ENCODE measurements at places on chromosomes 11 and 22. TPM values are rescaled to one million over a fixed set of nuclear protein-coding genes. Genes with fewer than 3 reads are reported as not detected.

- no peak for DNase-seq
Measured at GRCh38 chr11:12702999-12703453, 28.8 kb downstream of the TEAD1 start.

The ZNHIT2 gene
- 8.3 TPM for total RNA-seq

The TRIM6 gene
- 0.43 TPM for total RNA-seq

The FAT3 gene
- 0.49 TPM for total RNA-seq

The RPL3 gene
- total RNA-seq, result 1,709 TPM

- DNase-seq, result no peak
Measured at GRCh38 chr11:112958670-112959069, 2.5 kb upstream of the NCAM1 start.

DNA sequence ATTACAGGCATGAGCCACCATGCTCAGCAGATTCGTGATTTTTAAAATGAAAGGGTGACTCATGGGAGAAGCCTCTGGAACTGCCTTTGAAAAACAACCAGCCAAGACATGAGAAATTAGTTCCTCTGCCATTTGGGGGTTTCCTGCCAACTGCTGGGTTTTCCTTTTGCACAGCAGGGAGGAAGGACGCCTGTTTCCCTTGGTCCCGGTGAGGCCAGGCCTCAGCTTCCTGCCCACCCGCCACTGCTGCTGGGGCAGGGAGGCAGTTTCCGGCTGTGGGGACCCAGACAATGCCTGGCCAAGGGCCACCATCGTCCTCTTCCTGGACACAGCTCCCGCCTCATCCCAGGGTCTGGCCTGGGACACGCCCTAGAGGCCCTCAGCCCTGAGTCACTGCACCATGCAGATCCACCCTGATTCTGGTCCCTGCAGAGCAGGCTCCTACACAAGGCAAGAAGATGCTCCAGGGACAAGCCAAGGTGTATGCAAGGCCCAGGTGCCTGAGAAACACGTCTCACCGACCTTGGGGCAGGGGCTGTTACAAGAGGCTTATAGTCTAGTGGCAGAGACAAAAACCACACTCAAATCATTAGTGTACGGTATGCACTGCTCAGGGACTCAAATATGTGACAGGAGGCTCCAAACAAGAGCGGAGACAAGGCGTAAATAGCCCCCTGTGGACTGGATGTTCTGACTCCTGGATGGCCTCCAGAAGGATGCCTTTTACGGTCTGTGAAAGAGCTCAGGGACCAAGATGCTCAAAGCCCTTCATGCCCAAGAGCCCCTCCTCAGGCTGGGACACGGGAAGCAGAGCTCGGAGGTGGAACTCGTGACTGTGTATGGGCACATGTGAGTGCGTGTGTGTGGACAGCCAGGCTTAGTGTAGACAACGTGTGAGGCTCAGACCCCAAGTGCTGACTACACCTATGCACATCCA is 10.0 kb downstream of the PPM1F start:
- DNase-seq, result peak; percentile 29

The ZP1 gene
- 0.23 TPM for total RNA-seq

DNA sequence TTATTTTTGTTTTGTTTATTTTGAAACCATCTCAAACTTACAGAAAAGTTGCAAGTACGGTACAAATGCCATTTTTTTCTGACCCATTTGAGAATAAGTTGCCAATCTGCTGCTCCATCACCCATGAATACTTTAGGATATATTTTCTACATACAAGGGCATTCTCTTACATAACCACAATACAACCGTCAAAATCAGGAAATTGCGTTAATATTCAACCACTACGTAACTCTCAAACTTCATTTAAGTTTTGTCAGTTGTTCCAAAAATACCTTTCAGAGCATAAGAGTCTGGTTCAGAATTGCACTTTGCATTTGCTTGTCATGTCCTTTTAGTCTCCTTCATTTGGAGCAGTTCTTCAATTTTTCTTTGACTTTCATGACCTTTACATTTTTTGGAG is 194.3 kb upstream of the BDNF start:
- no peak for DNase-seq

- DNase-seq, result no peak
Measured at GRCh38 chr11:114025329-114025907, 34.1 kb upstream of the ZBTB16 start.

- DNase-seq, result peak; percentile 35
Measured at GRCh38 chr22:29339381-29340235, 24.1 kb upstream of the RASL10A start.

The CDKN1C gene
- 3.0 TPM for total RNA-seq

- no peak for DNase-seq
Measured at GRCh38 chr11:61833926-61834277, 5.8 kb downstream of the FADS2 start.

GRCh38 chr11:64101461-64101860 is 64.5 kb downstream of the MACROD1 start:
- no peak for DNase-seq

- DNase-seq, result no peak
Measured at GRCh38 chr11:14446701-14447169, 52.9 kb downstream of the COPB1 start.

GRCh38 chr11:2298795-2299761 is 2.6 kb downstream of the C11orf21 start:
- DNase-seq, result peak; percentile 22

DNA sequence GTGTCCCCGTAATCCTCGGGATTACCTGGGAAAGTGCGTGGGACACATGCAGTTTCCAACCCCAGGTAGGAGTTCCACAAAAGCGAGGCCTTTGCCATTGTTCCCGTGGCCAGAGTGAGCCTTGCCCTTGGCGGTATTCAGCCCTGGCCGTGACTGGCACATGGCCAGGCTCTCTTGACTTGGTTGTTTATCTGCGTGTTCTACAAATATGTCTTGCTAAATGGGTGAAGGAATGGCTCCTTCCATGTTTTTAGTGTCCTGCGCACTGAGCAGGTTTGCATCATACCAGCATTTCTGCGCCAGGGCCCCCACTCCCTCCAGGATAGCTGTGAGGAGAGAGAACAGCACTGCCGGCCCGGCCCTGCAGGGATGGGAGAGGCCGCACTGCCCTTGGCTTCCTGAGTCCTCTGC is 20.0 kb downstream of the POLR3H start:
- peak; percentile 66 for DNase-seq

DNA sequence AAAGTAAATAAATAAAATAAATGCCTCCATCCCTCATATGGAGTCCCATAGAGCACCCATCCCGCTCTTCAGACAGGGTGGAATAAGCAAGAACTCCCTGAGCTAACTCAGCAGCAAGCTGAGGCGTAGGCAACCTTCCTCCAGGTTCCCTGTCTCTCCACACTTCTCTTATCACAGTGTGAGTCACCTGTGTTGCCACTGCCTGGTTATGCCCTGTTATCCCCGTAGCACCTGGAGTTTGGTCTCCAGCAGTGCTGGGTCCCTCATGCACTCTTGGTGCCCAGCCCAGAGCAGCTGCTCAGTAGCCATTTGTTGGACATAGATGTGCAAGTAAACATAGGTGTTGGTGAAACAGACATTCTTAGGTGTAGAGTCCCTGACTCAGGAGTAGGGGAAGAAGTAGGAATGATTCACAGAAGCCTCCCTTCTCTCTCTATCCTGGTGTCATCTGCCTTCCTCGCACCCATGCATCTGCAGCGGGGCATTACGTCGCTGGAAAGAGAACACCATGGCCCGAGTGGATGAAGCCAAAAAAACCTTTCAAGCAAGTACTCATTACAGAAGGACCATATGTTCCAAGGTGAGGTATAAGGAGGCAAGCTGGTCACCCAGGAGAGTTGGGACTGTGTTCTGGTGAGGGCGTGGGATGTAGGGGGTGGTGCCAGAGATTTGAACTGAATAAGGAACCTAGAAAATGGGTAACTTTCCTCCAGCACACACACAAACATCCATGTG is 56.0 kb downstream of the PISD start:
- DNase-seq, result no peak

The DYNC2H1 gene
- total RNA-seq, result 2.3 TPM

- no peak for DNase-seq
Measured at GRCh38 chr11:96842731-96843130, 452.9 kb downstream of the JRKL start.

DNA sequence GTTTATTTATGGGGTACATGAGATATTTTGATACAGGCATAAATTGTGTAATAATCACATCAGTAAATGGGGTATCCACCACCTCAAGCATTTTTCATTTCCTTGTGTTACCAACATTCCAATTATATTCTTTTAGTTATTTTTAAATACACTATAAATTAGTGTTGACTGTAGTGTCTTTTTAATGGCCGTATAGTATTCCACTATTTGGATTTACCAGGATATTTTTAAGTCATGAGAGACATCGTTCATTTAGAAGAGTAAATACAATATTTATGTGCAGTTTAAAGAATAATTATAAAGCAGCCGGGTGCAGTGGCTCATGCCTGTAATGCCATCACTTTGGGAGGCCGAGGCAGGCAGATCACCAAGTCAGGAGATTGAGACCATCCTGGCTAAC is 6.2 kb upstream of the SPI1 start:
- no peak for DNase-seq

DNA sequence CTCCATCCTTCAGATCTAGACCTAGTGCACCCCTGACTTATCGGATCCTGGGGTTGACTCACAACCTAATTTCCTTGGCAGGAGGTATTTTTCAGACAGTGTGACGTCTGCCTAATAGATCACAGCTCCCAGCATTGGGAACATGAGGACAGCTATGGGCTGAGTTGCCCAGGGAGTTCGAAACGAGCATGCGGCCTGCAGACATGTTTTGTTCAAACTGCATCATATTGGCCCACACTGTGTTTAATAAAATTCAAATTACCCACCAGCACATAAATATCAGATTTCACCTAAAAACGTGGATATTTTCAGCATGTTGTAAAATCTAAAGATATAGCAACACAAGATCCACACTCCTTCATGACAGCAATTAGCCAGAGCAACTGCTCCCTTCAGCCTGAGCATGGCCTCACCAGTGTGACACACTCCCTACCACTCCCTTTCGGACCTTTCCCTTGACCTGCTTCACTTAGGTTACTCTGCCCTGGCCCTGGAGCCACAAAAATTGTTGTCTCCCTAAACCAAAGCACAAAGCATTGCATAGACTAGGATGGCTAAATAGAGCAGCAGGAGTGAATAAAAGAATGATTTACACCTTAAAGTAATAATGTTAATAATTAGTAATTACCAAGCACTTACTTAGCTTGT is 53.6 kb upstream of the USP47 start:
- no peak for DNase-seq

DNA sequence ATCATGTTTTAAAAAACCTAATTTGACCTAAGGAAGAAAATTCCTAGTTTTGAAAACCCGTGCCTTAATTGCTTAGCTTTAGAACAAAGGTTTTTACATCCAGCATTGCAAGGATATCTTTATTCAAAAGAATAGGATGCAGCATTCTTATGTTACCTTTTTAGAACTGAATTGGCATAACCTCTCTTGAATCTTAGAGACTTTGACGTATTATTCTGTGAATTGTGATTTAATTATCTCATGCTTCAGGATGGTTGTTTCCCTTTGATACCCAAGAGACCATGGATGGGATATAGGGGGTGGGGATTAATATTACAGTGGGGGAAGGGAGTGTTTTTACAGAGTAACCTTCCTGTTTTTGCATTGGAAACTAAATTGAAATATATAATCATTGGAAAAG is 49.4 kb downstream of the ARHGEF12 start:
- no peak for DNase-seq

The SLC17A6 gene
- not detected for total RNA-seq

- DNase-seq, result no peak
Measured at GRCh38 chr11:115613986-115614632, 109.9 kb upstream of the CADM1 start.

The EFCAB6 gene
- 1.8 TPM for total RNA-seq

The RAB36 gene
- total RNA-seq, result 6.4 TPM

The APOA5 gene
- not detected for total RNA-seq

DNA sequence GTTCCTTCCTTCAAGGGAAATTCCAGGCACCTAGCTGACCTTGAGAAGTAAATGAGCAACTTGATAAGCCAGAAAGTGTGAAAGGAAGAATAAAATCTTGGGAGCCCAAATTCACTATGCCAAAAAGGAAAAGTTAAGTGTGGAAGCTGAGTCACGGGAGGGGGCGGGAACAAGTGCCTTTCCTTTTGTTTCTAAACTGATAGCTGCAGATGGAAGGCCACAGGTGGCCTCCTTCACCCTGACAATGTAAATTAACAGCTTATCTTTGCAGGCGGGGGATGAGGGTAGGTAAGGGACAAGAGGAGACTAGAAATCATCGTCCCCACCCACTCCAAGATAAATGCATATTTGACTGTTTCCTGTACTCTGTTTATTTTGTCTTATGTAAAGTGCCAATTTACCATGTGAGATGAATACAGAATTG is 36.4 kb upstream of the TREH start:
- no peak for DNase-seq

The CHRM4 gene
- total RNA-seq, result 0.32 TPM

The GLB1L2 gene
- 26.9 TPM for total RNA-seq

- DNase-seq, result no peak
Measured at GRCh38 chr22:46780453-46780852, 18.0 kb downstream of the TBC1D22A start.

- DNase-seq, result no peak
Measured at GRCh38 chr11:108679045-108679444, 14.2 kb downstream of the DDX10 start.

DNA sequence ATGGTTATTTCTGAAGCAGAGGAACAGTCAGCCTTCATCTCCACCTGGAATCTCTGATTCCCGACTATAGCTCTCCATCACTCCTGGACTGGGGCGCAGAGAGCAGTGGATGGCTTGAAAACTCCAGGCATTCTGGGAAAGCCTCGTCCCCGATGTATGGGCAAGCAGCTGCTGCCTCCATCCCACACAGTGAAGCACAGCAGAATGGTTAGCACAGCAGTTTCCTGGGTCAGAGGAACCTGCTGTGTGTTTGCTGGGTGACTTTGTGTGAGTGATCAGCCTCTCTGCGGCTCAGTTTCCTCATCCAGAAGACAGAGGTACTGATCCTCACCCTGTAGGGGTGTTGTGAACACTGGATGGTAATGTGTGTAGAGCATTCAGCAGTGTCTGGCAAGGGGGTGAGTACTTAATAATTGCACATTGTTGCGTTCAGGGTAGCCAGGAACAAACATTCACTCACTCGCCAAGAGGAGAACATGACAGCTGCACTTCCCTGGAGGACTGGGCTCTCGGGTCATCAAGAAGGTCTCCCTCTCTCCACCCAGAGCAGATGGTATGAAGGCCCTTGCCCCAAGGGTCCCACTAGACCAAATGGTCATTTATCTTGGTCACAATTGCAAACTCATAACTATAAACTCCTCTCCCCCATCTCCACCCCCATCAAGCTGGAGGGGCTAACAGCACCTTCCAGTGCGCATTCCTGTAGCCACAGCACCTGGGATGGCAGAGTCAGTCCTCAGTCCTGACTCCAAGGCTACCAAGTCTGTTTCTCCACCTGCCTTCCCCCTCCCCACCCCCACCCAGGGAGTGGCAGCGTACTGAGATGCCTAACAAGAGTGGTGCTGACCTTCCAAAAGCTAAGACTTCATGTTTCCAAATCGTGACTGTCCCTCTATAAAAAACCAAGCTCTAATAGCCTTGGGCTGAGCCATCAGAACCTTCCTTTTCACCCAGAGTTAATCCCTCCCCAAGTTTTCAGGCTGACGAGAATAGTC is 1.5 kb upstream of the CHST1 start:
- no peak for DNase-seq

All from mucosa of descending colon (tissue), 3 donors.